ENCODE measurements at places on chromosomes 11 and 22. TPM values are rescaled to one million over a fixed set of nuclear protein-coding genes. Genes with fewer than 3 reads are reported as not detected.

DNA sequence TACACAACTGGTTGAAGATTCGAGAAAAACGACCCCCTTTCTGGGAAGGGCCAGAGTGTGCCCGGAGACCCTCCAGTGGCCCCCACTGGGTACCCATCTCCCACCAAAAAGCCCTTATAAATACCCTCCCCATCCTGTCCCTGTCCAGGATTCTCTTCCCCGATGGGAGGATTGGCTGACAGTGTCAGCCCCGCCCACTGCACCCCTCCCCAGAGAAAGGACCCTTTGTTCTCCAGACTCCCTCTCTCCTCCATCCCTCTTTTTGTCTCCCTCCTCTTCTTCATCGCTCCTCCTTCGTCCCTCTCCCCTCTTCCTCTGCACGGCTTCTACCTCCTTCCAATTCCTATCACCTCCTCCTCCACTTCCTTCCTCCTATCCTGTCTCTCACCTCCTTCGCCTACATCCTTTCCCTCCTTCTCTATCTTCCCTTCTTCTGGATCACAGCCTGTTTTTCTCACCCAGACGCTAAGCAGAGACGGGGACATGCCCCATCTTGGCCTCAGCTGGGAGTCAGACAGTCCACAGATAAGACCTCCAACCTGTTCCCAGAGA lies 13.3 kb upstream of the MEN1 start:
- DNase-seq, result no peak

GRCh38 chr22:25694196-25694907 lies 47.6 kb upstream of the MYO18B start:
- DNase-seq, result no peak

GRCh38 chr11:133064152-133064877 lies 468.0 kb downstream of the OPCML start:
- peak; percentile 26 for DNase-seq

DNA sequence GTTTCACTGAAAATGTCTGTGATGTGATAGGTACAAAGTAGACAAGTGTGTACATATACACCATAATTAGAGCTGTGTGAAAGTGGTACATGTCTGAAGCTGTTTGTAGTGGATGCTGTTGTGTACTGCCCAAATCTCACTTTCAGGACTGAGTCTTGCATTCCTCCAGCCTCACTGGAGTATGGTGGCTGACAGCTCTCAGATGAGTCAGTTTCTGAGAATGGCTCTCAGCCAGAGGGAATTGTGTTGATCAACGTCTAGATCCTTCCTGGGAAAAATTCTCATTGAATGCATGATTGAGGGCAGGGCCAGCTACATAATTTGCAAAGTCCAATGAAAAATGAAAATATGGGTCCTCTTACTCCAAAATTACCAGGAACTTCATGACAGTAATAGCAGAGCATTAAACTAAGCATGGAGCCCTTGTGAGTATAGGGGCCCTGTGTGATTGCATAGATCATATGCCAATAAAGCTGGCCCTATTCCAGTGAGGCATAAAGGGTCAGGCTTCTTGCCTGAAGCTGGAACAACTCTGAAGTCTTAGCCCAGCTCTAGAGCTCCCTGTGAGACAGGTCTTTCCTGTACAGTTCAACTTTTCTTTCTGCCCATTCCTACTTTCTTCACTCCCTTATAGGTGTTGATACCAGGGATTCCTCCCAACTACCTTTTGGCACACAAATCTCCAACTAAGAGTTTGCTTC lies 10.8 kb upstream of the CYP2R1 start:
- no peak for DNase-seq

DNA sequence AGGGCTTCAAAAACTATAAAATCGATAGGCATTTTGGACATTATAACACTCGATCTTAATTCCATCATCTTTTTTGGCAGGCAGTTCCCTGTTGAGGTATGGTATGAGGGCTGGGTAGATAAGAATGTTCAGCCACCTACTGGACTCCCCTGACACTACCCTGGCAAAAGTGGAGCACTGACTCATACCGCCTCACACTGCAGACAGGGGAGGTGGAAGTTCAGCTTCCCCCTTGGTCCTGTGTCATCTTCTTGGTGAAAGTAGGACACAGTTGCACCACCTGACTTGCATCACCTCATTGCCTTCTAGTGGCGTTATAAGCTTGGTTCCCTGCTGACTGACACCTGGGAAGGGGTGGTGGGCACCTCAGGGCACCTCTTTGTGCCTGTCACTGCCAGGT lies 30.4 kb downstream of the PAAF1 start:
- DNase-seq, result peak; percentile 39

DNA sequence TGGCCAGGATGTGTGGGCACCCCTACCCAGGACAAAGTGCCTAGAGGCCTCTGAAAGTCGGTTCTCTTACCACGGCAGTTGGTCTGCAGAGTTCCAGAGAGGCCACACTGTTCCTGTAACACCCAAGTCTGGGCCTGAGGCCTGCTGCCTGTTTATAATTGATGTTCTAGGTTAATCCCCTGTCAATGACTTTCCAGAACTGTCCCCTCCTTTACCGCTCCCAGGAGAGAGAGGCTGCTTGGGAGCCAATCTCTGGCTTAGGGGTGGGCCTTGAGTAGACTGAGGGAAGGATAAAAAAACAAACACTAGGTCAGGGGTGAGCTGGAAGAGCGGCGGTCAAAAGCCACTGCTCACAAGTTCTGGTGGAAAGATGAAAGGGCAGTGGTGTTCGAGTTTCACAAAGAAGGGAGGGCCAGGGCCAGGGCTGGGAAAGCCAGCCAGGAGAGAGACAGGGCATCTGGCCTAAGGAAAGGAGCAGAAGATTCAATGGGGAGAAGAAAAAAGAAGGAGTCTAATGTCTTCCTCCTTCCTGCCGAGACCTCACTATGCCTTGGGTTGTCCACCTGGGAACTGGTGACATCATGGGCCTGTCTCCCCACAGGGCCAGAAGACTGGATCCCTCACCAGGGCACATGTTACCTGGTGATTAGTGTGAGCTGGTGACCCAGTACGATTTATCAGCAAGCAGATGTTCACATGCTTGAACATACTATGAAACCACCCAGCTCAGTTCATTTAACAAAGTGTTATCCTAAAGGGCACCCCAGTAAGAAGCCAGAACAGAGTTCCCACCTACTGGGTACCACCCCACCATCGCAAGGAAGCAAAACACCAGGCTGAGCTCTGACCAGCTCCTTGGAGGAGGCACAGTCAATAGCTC lies 50.2 kb downstream of the PC start:
- DNase-seq, result no peak

GRCh38 chr11:35047179-35047578 lies 91.8 kb upstream of the CD44 start:
- peak; percentile 59 for DNase-seq

DNA sequence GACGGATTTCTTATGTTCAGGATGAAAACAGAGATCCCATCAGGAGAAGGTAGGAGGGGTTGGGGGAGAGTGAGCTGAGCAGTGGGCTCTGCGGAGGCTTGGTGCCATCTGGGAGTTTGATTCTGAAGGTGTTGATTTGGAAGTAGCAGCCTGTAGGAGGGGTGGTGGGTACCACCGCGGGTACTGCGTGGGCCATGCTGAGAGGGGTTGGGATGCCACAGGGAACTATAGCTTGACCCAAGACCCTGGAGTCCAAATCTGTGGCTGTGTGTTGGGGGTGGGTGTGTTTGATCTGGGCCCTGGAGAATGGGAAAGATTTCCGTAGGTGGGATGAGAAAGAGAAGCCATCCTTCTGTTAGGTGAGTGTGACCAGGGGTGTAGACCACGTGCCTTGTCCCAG lies 5.0 kb downstream of the INCENP start:
- DNase-seq, result no peak

Gene C11orf21
- total RNA-seq, result 2.2 TPM

Gene RAB39A
- total RNA-seq, result not detected
